ENCODE measurements at places on chromosomes 2 and 18. TPM values are rescaled to one million over a fixed set of nuclear protein-coding genes. Genes with fewer than 3 reads are reported as not detected.

The ASB18 gene
- total RNA-seq = not detected

The NBEAL1 gene
- 13.2 TPM for total RNA-seq

The NT5C1B gene
- not detected for total RNA-seq

GRCh38 chr2:96806468-96807126 is 9.5 kb upstream of the CNNM3 start:
- DNase-seq = peak; percentile 44

GRCh38 chr2:61288070-61288841 is 126.3 kb downstream of the C2orf74 start:
- no peak for DNase-seq

DNA sequence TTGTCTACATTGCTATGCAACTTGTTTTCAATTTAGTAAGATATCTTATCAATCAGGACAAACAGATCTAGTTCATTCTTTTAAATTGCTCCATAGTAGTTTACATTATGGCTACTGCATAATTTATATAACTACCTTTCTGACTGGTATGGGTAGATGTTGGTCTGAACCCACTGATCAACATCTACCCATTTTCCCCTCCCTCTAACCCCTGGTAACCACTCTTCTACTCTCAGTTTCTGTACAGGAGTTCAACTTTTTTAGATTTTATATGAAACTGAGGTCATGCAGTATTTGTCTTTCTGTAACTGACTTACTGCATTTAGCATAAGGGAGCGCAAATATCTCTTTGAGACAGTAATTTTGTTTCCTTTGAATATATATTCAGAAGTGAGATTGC is 73.2 kb downstream of the ITSN2 start:
- DNase-seq = no peak

GRCh38 chr2:26580751-26581150 is 60.4 kb downstream of the CIB4 start:
- DNase-seq = no peak

DNA sequence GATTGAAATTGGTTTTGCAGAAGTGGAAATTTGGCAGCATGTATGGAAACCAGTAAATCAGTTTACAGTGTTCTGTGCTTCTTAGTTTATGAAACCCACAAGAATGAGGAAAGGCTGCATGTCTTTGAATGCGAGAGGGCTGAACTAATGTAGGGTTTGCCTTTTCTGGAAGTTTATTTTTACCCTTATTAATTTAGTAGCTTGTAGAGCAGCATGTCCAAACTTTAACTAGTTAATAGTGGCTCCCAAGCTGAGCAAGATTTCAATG is 50.4 kb downstream of the LDLRAD4 start:
- DNase-seq = no peak

GRCh38 chr2:237324405-237324831 is 89.5 kb downstream of the COL6A3 start:
- no peak for DNase-seq
